ENCODE measurements at places on chromosomes 7 and 10. TPM values are rescaled to one million over a fixed set of nuclear protein-coding genes. Genes with fewer than 3 reads are reported as not detected.

BTBD16 gene
- total RNA-seq: not detected

C1QL3 gene
- 0.18 TPM for total RNA-seq

ACBD7 gene
- total RNA-seq: 1.2 TPM

ADRA2A gene
- not detected for total RNA-seq

HYAL4 gene
- not detected for total RNA-seq

DNA sequence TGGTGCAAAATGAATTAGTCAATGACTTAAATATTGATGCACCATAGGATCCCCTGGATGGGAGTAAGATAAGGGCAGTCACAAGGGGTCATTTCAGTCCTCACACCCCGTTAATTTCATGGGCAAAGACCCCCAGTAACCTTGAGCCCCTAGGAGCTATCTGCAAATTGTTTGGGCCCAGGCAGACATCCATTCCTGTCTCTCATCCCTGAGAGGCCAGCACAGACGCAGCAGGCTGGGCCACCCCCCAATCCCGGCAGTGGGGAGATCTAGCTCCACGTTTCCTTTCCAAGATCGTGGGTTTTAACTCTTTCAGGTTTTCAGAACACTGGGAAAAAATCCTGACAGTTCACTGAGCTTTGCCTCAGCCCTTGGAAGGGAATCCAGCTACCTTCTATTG, 40.1 kb downstream of the PNLIPRP2 start:
- H3K4me3 ChIP-seq: no peak overlapping the region
- H3K36me3 ChIP-seq: no peaks in the 10 kb centered on the region
- H3K27me3 ChIP-seq: peaks cover 3% of the 10 kb centered on the region

GRCh38 chr7:45663965-45664633, 89.9 kb downstream of the ADCY1 start:
- no peak for DNase-seq
- no peaks in the 10 kb centered on the region for H3K36me3 ChIP-seq
- no peak overlapping the region for H3K4me3 ChIP-seq
- no peak overlapping the region for H3K27ac ChIP-seq
- H3K4me1 ChIP-seq: no peaks in the 10 kb centered on the region
- H3K27me3 ChIP-seq: no peaks in the 10 kb centered on the region

GRCh38 chr7:28128608-28129007, 52.0 kb downstream of the JAZF1 start:
- no peaks in the 10 kb centered on the region for H3K27me3 ChIP-seq
- H3K4me3 ChIP-seq: no peak overlapping the region
- no peak for DNase-seq
- no peak overlapping the region for H3K27ac ChIP-seq

- H3K36me3 ChIP-seq: no peaks in the 10 kb centered on the region
- H3K4me1 ChIP-seq: no peaks in the 10 kb centered on the region
- H3K27ac ChIP-seq: no peak overlapping the region
Measured at GRCh38 chr10:29199339-29199738, 89.5 kb upstream of the LYZL1 start.

DNA sequence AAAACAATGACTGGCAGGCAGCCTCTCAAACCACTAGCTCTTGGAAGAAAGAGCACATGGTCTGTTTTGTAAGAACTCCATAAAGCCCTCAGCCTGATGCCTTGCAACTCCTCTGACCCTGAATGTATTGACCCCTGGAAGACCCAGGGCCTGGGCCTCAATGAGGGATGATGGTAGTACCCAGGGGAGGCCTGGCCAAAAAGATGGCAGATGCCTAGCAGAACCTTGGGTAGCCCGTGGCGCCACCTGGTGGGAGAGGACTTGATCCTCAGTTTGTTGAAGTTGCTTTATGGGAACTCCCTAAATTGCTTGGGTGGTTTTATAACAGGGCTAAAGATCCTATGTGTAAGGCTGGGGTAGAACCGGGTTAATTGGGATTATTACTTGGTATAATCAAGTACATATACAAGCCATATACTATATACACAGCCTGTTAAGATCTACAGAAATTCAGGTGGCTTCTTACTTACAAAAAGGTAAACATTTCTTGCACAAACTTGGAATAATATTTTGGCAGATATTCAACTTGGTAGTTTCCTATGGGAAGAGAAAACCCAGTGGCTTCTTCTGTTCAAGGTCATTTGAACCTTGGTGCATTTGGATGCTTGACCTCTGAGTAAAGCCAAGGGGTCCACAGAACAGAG, 95.8 kb upstream of the CACUL1 start:
- no peak overlapping the region for H3K27ac ChIP-seq
- peaks cover 7% of the 10 kb centered on the region for H3K27me3 ChIP-seq
- no peak overlapping the region for H3K4me3 ChIP-seq
- H3K36me3 ChIP-seq: no peaks in the 10 kb centered on the region
- peak; percentile 60 for DNase-seq
- H3K4me1 ChIP-seq: no peaks in the 10 kb centered on the region

- peak overlapping the region; percentile 74 for H3K27ac ChIP-seq
- no peaks in the 10 kb centered on the region for H3K27me3 ChIP-seq
- DNase-seq: no peak
- H3K36me3 ChIP-seq: peaks cover 20% of the 10 kb centered on the region
- no peak overlapping the region for H3K4me3 ChIP-seq
- H3K4me1 ChIP-seq: peaks cover 42% of the 10 kb centered on the region
Measured at GRCh38 chr7:135159359-135160085, 11.0 kb downstream of the CYREN start.

DNA sequence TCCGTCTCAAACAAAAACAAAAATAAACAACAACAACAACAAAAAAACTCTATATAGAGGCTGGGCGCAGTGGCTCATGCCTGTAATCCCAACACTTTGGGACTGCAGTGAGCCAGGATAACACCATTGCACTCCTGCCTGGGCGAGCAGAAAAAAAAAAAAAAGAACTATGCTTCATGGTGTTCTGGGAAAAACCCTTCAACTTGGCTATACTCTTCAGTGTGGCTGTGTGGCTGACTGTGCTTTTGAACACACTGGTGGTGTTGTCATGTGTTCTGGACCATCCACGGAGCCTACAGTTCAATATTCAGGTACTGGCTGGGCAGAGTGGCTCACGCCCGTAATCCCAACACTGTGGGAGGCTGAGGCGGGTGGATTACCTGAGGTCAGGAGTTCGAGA, 26.5 kb downstream of the SNX8 start:
- H3K4me3 ChIP-seq: no peak overlapping the region
- H3K36me3 ChIP-seq: no peaks in the 10 kb centered on the region
- no peaks in the 10 kb centered on the region for H3K27me3 ChIP-seq
- no peak overlapping the region for H3K27ac ChIP-seq

- H3K36me3 ChIP-seq: no peaks in the 10 kb centered on the region
- no peak overlapping the region for H3K27ac ChIP-seq
Measured at GRCh38 chr10:69801094-69801433, 642 bp upstream of the COL13A1 start.

DNA sequence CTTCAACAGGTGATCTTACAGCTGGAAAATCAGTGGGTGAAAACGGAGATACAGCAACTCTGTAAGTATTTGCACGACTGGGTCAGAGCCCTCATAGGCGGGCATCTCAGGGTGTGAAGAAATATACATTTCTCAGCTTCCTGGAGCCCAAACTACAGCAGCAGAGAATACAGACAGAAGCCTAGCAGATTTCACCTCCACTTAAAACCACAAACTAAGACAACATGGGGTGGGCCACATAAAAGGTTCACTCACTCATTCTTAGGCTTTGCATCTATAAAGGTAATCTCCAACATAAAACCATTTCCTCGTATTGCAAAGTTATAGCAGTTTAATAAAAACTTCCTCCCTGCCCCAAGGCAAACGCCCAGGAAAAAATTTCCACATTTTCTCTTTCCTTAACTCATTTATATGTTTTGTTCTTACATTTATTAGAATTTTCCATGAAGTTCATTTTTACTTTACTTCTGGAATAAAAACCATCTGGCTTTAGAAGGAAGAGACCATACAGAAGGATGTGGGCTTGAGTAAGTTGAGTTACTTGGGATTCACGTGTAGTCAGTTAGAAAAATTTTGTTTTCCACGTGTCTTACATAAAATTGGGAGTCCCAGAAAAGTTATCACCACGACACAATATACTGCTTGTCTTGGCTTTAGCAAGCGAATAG, 327.1 kb downstream of the FRMD4A start:
- no peak overlapping the region for H3K27ac ChIP-seq
- H3K4me1 ChIP-seq: peaks cover 34% of the 10 kb centered on the region
- H3K4me3 ChIP-seq: no peak overlapping the region
- no peaks in the 10 kb centered on the region for H3K27me3 ChIP-seq

DNA sequence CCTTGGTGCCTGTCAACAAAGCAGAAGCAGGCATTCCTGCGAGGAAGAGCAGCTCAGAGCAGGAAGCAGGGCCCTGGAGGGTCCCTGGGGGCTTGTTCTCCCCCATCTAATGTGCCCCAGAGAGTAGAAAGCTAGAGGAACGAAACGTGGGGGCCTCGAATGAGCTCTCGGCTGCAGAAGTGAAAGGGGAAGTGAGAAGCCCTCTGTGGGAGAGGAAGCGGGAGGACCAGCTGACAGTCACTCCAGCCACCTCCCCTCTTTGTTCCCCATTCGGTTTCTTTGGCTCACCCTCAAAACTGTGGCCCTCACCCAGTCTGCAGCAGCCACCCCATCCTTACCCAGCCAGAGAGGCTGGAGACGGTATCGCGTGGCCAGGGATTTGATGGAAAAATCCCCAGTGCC, 25.0 kb downstream of the C10orf105 start:
- H3K27ac ChIP-seq: no peak overlapping the region
- peaks cover 54% of the 10 kb centered on the region for H3K4me1 ChIP-seq
- peak overlapping the region; percentile 55 for H3K4me3 ChIP-seq
- DNase-seq: peak; percentile 36
- H3K36me3 ChIP-seq: no peaks in the 10 kb centered on the region
- H3K27me3 ChIP-seq: no peaks in the 10 kb centered on the region

DNA sequence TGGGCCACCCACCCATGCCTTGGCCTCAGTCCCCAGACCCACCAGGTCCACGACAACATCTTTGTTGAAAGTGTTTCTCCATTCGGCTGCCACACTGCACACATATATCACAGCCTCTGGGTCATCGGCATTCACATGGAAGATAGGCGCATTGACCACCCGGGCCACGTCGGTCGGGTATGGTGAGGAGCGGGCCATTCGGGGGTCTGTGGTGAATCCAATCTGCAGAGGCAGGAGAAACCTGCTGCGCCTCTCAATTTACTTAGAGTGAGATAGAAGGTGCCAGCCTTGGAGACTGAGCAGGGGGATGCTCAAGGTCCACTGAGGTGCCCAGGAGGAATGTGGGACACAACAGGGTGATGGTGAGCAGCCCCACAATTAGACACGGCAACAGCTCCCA, 16.4 kb downstream of the OGDHL start:
- H3K27ac ChIP-seq: no peak overlapping the region
- H3K4me1 ChIP-seq: no peaks in the 10 kb centered on the region
- no peaks in the 10 kb centered on the region for H3K27me3 ChIP-seq
- H3K36me3 ChIP-seq: no peaks in the 10 kb centered on the region
- no peak for DNase-seq

GRCh38 chr7:64429232-64429631, 115.5 kb downstream of the ZNF736 start:
- no peaks in the 10 kb centered on the region for H3K36me3 ChIP-seq
- no peaks in the 10 kb centered on the region for H3K27me3 ChIP-seq
- H3K4me3 ChIP-seq: no peak overlapping the region
- no peak overlapping the region for H3K27ac ChIP-seq
- no peaks in the 10 kb centered on the region for H3K4me1 ChIP-seq

GRCh38 chr7:138000081-138000701, 1.7 kb downstream of the CREB3L2 start:
- H3K27me3 ChIP-seq: no peaks in the 10 kb centered on the region
- no peak for DNase-seq
- H3K27ac ChIP-seq: peak overlapping the region; percentile 94

All from CD8-positive, alpha-beta memory T cell (primary cell).